Stromal cell of bone marrow (primary cell): ENCODE measurements at places on chromosomes 7 and 10.

DNA sequence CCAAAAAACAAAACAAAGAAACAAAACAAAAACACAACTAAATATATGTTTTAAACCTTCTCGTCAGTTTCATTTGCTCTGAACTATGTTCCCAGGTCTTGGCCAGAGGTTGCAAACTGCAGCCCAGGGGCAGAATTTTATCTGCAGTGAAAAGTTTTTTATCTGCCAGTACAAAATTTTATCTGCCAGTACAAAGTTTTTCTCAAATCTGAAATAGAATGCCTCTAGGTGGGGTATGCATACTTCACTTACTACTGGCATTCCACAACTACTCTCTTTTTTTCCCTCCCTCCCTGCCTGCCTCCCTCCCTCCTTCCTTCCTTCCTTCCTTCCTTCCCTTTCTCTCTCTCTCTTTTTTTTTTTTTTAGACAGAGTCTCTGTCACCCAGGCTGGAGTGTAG lies 9.4 kb upstream of the CLDN3 start:
- DNase-seq = no peak

GRCh38 chr7:145797507-145797906 lies 319.1 kb upstream of the CNTNAP2 start:
- no peak for DNase-seq

GRCh38 chr7:8228766-8229674 lies 32.9 kb downstream of the ICA1 start:
- DNase-seq = no peak

DNA sequence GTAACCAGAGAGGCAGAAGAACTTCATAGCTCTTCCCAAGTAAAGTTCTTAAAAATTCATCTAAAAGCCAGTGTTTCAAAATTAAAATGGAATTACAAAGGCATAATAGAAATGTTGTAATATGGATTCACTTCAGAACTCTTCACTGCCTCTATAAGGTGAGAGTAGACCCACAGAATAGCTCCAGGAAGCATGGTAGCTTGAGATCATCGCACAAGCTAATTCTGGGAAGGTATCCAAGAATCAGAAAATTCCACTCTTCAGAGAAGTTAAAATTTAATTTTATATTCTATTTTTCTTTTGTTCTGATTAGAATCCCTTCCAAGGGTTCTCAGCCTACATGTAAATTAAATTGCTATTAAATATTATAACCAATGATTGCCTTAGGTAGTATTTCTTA lies 1.5 kb upstream of the DHX32 start:
- DNase-seq = no peak
